ENCODE measurements at places on chromosomes 4 and X.

GRCh38 chrX:42948723-42949657 is 171.0 kb upstream of the PPP1R2C start:
- DNase-seq, result no peak

GRCh38 chr4:57401586-57401985 is 291.4 kb upstream of the IGFBP7 start:
- DNase-seq, result no peak

- peak; percentile 41 for DNase-seq
Observed at GRCh38 chr4:125316791-125317524, 2.2 kb downstream of the FAT4 start.

DNA sequence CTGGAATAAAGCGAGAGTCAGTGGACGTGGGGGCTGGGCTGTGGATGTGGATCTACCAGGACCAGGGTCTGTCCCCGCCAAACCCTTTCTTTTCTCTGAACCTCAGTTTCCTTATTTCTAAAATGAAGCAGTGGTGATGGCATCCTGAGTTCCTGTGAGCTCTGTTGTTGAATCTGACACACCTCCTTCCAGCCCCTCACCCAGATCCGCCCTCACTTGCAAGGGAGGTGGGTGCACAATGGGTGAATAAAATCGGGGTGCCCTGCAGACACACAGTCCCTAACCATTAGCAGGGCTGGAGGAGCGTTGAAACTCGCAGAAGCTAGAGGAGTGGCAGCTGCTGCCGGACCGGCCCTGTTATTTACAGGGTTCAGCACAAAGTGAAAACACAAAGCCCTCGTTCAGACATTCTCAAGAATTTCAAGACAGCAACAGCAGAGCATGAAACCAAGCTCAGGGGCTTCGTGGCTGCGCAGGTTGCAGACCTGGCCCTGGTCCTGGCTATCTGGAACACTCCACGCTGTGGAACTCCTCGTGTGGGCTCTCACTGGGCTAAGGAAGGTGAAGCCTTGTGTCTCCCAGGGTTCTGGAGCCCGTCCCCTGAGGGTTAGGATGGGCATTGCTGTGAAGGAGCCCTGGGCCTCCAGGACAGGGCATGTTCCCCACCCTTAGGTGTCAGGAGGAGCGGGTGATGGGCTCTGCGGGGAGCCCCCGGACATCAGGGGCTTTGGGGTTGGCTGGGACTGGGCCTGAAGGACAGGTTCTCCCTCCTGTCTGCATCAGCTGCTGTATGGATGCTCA is 42.9 kb downstream of the PSAPL1 start:
- DNase-seq, result no peak

- no peak for DNase-seq
Observed at GRCh38 chr4:165634766-165635165, 238.3 kb upstream of the TLL1 start.

DNA sequence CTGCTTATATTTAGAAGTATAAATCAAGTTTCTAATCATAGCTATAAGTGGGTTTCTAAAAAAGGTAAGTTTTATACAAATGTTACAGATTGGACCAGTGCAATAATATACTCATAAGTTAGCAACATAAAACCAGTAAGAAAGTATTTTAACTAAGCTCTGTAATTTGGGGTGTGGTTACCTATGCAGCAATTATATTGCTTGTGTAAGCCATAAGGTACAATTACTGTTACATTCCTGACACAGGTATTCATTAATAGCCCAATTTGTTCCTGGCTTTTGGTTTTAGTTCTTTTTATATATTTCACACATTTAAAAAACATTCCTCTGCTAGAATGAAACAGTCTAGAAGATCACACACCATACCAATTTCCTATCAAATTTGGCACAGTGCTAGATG is 115.1 kb downstream of the FRYL start:
- no peak for DNase-seq

DNA sequence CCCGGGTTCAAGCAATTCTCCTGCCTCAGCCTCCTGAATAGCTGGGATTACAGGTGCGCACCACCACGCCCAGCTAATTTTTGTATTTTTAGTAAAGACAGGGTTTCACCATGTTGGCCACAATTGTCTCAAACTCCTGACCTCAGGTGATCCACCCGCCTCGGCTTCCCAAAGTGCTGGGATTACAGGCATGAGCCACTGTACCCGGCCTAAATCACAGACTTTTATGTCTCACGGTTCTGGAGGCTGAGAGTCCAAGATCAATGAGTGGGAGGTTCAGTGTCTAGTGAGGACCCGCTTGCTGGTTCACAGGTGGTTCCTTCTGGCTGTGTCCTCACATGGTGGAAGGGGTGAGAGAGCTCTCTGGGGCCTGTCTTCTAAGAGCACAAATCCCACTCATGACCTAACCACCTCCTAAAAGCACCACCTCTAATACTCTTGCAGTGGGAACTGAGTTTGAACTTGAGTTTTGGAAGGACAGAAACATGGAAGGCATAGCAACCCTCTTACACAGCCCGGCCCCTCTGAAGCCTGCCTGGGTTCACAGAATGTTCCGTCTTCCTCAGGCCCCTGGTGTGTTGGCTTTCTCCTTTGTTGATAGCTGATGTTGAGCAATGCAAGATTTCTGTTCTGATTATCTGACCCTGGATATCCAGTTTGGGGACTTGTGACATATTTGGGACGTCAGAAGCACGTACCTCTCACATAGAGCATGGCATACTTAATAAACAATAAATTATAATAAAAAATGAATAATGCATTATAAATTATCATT is 1.9 kb upstream of the AKAP17A start:
- DNase-seq, result no peak

DNA sequence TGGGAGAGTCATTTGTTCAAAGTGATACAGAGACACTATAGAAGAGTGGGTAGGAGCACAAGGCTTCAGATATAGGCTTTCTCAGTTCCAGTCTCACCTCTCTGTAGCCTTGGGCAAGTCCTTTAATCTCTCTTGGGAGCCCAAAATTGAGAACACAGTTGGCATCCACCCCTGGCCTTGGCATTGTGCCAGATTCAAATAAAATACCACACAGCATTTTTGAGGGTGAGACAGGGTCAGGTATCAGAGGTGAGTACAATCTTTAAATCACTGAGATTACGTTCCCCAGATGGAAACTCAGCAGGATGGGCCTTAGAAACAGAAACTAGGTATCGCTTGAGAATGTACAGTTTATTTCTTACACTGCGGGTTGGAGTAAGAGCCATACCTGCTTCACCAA is 25.2 kb upstream of the SMIM10L2A start:
- no peak for DNase-seq

GRCh38 chrX:9866633-9867032 is 80.4 kb downstream of the SHROOM2 start:
- no peak for DNase-seq

DNA sequence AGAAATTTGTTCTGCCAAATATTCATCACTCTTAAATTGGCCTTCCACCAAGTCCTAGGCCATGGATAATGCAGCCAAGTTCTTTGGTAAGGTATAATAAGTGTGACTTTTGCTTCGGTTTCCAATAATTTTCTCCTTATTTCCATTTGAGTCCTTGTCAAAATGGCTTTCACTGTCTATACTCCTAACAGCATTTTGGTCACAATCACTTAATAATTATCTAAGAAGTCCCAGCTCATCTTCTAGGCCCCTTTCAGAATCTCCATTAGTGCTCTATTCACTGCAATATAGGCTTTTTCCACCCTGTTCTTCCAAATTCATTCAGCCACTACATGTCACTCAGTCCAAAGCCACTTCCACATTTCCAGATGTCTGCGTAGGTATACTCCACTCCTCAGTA is 51.0 kb upstream of the SPIN4 start:
- no peak for DNase-seq

DNA sequence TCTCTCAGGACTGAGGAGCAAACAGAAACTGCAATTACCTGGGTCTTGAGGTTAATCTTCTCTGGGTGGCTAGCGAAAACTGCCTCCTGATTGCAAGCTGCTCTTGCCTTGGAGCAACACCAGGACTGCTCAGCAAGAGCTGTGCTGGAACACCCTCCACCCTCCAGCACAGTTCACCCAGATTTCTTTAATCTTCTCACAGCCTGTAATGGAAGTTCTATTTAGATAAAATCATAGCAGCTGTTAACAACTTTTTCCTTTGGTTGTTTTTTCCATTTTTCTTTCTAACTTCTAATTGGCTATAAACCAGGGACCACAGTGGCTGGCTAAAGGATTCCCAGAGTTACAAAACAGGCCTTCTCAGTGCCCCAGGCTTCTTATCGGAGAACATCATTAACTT is 36.3 kb downstream of the OPHN1 start:
- DNase-seq, result peak; percentile 49

GRCh38 chrX:150704030-150704613 is 10.9 kb downstream of the MTMR1 start:
- DNase-seq, result no peak

DNA sequence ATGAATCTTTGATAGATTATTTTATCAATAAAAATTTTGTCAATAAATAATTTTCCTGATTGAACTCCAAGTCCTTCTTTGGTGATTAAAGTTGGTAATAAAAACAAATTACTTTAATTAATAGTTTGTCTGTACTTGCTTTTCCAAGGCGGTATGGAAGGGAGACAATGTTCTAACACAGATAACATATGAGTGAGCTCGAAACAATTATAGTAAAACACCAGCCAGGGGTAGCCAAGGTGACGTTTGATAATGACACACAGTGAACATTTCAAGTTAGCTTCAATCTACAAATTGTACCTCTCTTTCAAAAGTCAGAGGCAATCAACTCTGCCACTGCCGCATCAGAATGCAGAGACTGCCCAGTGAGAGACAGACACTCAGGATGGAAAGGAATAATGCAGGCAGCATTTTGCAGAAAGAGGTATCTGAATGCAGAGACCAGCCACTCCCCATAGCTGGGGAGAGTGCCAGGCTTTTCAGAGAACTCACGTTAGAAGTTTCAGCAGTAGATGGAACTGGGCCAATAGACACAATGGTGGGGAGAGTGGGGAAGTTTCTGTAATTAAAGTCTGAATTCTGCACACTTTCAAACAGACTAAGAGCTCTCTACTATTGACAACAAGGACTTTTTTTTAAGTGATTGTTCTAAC is 18.1 kb upstream of the ATOH1 start:
- DNase-seq, result no peak

DNA sequence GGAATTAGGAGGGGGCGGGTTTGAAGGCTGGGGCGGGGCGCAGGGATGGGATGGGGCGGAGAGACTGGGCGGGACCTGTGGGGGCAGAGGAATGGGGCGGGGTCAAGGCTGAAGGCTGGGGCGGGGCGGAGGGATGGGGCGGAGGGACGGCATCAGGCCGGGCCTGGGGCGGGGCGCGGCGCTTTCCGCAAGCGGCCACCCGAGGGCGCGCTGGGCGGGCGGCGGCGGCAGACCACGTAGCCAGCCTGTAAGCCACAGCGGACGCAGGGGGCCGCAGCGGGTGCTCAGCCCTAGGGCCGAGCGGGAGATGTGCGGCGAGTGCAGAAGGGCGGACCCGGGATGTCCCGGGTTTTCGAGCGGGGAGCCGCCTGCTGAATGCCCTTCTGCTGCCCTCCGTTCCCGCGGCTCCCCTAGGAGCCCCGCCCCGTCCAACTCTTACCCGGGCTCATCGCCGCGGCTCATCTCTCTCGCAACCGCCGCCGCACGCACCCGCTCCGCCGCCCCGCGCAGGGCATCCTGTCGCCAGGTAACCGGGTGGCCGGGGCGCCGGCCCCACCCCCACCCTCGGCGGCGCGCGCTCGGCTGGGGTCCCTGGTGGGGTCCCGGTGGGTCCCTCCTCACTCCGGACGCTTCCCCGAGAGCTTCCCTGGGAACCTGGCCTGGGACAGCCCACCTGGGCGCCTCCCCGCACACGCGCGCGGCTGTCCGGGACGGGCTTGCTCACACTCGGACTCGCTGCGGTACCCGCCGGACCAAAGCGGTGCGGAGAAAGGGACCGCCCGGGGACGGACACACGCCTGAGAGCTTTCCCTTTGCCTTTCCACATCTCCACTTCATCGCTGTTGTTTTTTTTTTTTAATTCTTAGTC is at the start of gene CCDC110:
Gene CCDC110, minus strand, starts transcription at position 499 of the 868 bp plus-strand sequence. Its CDS starts 50 bp downstream, at position 449.
- DNase-seq, result peak; percentile 97

GRCh38 chrX:134254511-134254910 is 17.5 kb downstream of the CCDC160 start:
- no peak for DNase-seq

DNA sequence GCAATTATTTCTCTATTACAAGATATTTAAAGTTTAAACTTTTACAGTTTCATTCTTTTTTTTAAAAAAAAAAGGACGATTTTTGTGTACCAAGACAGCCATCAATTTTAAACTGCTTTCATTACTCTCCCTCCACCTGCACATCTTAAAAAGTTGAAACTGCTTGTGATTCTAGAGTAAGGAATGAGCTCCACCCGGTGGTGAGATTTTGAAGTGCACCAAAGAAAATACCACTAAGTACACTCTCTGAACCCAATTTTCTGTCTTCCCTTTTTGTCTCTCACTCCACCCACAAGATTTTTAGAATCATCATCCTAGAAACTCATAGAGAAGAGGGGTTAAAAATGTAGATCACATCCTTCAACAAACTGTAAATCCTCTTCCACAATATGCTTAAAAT is 91.3 kb upstream of the WDR44 start:
- peak; percentile 66 for DNase-seq

GRCh38 chrX:63993936-63994335 is 208.9 kb upstream of the ARHGEF9 start:
- DNase-seq, result no peak

DNA sequence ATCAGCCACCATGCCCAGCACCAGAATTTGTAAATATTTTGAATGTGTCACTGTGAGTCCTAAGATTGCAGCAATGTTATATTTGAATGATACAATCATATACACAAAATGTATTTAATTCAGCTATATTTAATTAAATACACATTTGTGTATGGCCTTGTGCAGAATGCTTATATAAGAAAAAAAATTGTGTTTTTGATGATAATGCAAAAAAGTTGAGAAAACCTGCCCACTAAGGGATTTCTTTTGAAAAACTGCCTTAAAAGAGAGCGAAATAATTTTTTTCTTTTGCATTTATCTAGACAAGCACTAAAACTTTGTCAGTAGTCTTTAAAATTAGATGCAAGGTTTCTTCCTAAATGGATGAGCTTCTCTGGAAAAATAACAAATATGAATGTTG is 68.1 kb upstream of the OTUD4 start:
- no peak for DNase-seq

DNA sequence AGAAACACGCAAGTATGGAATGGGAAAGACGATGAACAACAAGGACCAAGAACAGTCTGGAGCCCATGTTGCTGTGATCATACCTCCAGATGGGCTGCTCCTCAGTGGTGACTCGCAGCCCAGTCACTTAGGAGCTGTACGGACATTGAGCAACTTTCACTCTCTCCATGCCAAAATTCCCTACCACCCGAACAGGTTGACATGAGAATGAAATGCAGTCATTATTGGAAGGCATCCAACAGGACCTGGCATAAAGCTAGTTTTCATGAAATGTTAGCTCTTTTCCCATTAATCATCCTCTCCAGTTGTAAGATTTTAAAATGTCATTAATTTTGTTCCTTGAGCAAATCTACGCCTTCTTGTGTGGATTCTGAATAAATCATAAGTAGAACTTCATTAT is 82.7 kb upstream of the GPM6B start:
- peak; percentile 92 for DNase-seq

GRCh38 chr4:187017147-187017546 is 293.5 kb upstream of the FAT1 start:
- peak; percentile 40 for DNase-seq

All from cardiac muscle cell (in vitro differentiated cells and primary cell).